ENCODE measurements at places on chromosomes 7 and 10.

DNA sequence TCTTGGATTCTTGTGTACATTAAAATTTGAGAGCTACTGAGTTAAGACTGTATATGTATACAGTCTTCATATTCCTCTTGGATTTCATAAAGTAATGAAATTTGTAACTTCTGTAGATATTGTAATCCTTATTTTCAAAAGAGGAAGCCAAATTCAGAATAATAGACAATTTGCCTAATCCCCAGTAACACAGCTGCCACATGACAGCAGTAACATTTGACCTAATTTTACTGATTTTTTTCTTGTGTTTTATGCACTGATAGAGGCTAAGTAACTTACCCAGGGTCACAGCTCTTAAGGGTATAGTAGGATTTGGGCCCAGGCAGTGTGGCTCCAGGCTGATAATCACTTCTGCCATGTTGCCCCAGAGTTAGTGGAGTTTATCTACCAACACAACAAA, 40.4 kb upstream of the IL6 start:
- no peak for DNase-seq

DNA sequence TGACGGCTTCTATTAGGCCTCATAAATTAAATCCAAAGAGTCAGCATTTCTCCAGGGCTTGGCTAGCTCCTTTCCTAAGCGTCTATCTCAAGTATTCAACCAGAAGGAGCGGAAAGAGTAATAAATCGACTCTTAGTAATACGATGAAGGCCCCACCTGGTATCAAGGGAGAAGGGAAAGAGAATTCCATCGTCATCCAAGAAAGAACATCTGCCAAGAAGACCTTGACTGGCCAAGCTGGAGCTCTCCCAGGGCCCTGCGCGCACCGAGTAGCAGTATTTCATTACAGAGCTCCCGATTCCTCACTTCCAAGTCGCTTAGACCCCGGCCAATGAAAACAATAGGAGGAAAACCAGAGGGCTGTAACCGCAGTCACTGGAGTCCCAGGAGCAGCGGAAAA, 178.0 kb upstream of the FRMD4A start:
- no peak for DNase-seq

GRCh38 chr10:106960812-106961211, 203.7 kb downstream of the SORCS1 start:
- no peak for DNase-seq

DNA sequence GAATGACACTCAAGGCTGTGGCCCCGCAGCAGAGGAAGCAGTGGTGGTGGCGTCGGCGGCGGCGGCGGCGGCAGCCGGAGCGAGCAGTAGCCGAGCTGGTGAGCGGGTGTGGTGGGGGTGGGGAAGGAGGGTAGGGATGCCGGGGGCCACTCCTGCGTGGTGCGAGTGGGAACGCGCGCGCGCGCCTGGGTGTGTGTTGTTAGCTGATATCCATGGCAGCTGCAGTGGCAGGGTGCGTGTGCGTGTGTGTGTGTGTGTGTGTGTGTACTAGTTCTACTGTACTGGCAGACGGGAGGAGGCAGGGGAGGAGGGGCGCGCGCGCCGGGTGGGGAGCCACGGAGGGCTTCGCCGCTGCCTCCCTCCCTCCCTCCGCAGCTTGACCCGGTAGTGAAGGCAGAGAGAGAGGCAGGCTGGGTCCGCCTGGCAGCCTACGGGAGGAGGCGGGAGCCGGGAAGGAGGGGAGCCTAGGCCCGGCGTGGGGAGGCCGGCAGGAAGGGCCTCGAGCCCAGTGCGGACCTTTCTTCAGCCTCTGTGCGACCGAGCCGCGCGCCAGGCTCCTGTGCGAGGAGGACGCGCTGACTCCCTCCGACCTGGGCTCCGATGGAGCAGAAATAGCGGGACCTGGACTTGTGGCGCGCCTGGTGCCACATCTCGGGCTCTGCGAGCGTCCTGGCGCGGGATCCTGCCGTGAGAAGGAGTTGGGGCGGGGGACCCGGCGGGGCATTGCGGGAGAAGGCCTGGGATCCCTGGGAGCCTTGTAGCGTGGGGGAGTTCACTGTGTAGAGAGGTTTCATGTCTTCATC, at the start of gene MAGI2:
Gene MAGI2, minus strand, starts transcription at position 110 of the 803 bp plus-strand sequence. CDS start 347 bp downstream, outside the sequence.
- DNase-seq = no peak

DNA sequence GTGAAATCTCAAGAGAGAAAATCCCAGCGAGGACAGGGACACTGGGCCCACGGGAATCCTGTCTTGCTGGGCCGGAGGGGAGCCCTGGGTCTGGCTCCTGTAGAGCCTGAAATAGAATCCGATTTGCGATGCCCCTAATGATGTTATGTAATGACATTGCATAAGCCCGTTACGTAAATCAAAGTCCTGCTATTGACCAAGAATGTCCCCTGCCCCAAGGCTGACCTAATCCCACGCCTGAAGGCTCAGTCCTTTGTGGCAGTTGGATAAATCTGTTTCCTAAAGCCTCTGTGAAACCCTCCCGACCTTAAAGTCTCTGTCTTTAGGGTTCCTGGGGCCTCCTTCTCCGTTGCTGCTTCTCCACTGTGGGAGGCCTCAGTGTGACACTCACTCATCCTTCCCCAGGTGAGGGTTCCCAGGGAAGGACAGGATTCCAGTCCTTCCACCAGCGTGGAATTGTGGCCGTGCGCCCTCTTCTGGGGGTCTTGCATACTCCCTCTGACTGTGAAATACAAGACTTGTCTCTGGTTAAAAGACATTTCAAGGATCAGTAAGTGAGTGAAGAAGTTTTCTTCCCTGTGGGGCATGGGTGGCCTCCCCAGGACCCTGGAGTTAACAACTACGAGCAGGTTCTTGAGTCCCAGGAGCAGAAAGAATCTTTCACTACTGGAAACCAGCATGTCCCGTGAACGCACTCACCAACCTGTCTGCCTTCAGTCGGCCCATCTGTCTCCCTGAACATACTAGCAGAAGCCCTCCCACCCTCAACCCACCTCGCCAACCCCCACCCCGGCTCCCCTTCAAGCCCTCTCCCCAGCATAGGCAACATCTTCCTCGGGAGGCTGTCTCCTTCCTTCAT, 19.8 kb downstream of the ZNF467 start:
- no peak for DNase-seq

DNA sequence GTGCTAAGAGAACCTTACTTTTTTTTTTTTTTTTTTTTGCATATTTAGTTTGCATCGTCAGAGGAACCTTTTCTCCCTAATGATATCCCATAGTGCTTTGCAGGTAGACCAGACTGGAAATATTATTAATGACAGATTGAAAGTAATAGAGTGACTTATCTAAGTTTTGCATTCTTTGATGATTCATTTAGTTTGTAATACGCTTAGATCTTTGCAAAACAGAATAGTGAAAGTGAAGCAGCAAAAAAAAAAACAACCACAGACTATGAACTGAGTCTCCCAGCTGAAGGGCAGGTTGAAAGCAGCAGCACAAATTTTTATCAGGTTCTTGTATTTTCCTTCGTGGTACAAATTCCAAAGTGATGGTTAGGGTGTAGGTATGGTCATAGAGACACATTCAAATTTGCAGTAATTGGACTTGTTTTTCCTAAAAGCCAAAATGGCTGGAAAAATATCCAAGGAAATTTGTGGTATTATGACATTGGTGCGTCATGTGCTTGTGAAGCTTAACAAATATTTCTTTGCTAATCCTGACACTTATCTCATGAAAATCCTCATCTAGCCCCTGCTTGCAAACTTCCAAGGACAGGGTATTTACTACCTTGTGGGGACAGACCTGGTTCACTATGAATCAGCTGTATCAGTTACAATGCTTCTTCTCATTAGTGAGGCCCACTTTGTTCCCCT, 81.8 kb upstream of the CREB5 start:
- DNase-seq = no peak

- DNase-seq = no peak
Observed at GRCh38 chr7:117728890-117729624, 144.2 kb downstream of the CTTNBP2 start.

DNA sequence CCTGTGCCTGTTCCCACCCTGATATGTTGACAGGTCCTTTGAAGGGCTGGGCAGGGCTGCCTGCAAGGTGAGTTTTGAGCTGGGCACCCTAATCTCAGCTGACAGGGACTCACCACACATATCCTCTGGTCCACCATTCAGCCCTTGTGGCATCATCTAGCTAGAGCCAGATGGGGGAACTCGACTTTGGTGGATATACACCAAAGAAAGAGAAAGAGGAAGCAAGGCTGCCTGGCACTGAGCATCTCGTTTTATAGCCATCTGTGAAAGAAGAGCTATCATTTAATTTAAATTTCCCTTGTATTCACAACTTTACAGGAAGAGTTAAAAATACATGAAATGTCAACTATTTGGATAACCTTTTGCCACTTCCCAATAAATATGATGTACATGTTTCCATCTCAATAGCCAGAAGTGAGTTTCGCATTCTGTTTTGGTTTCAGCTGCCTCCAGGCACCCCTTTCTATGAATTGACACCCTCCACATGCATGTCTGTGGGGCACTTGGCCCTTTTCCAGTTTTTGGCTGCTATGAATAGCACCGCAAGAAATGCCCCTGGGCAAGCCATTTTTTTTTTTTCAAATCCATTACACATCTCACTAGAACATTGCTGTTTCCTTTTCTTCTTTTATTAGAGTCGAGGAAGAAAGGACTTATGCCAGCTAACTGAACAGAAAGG, 22.9 kb upstream of the GRB10 start:
- DNase-seq = no peak

- DNase-seq = no peak
Observed at GRCh38 chr7:156661637-156662036, 21.1 kb downstream of the RNF32 start.

DNA sequence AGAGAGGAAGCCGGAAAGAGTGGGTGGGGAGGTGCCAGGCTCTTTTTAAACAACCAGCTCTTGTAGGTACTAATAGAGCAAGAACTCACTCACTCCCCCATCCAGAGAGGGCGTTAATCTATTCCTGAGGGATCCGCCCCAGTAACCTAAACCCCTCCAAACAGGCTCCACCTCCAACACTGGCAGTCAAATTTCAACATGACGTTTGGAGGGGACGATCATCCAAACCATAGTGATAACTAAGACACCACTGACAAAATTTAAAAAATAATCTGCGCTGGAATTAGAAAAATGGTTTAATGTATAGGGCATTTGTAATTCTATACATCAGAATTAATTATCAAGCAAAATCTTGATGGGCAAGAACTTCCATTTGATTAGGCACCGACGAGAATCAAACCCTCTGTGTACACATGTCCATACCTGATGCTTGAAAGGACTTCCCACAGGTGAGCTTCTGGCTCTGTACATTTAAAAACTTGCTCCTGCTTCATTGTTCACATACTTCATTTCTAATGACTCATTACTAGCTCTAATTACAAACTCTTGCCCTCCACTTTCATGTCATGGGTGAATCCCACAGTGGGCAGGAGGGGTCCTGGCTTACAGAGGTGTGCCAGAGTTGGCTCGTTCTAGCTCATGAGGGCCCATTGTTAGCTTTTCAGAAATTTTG, 20.6 kb upstream of the KDM7A start:
- no peak for DNase-seq

GRCh38 chr10:32446536-32447406, 831 bp downstream of the CCDC7 start:
- DNase-seq = no peak

GRCh38 chr7:90594751-90595317, 1.3 kb upstream of the CDK14 start:
- no peak for DNase-seq

DNA sequence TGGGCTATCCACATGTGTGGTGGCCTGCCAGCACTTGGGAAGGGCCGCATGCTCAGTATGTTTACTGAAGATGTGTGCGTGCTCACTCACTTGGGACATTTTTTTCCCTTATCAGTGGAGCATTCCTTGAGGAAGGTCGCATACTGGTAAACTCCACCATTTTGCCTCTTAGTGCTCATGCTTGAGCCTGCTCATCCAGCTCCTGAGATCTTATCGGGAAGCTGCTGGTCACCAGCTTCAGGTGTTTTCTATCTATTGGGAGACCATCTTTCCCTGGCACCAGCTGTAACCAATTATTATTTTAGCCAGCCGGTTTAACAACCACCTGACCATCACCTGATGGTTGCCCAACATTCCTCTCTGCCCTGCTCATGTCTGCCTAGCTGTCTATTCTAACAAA, 35.0 kb upstream of the TRIM24 start:
- no peak for DNase-seq

- DNase-seq = no peak
Observed at GRCh38 chr7:3649678-3650440, 348.8 kb downstream of the SDK1 start.

- DNase-seq = no peak
Observed at GRCh38 chr7:128192497-128193142, 48.5 kb upstream of the LEP start.

- DNase-seq = no peak
Observed at GRCh38 chr10:50885097-50885859, at the start of gene A1CF. Gene A1CF, minus strand, starts transcription at chr10:50885627. Its CDS starts 25,687 bp downstream, at chr10:50859940.

DNA sequence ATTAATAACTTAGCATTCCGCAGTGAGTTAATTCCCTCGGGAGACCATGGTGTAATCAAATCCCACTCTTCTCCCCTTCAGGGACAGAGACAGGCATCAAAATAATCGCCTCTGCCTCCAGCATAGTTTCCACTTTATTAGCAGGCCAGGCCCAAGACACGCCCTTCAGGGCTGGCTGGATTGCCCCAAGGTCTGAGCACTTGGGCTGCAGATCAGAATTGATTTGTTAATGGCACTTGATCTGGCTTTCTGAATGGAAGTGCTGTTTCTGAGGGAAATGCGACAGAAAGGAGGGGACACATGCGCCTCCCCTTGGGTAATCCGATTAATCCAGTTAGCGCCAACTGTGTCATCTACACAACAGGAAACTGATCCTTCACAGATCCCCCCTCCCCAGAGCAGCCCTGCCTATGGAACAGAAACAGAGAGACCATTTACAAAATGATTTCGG, 15.6 kb downstream of the CHAT start:
- DNase-seq = no peak

GRCh38 chr7:41977151-41977651, 259.8 kb downstream of the GLI3 start:
- DNase-seq = no peak

- DNase-seq = no peak
Observed at GRCh38 chr7:31192986-31193385, 140.9 kb downstream of the ADCYAP1R1 start.

DNA sequence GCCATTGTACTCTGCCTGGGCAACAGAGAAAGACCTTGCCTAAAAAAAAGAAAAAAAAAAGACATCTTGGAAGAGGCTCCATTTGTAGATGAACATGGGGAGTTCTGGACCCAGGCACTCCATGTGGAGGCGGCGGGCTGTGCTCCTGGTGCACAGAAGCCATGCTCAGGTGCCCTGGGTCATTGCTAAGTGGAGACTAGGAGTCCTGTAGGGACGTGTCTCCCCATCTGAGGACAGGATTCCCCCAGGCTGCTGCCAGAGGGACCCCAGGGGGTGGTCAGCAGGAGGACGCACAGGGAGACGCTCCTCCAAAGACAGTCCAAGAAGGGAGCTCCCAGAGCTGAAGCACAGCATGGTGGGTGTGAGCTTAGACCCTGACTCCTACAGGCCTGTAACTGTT, 34.3 kb downstream of the SBDS start:
- no peak for DNase-seq

- no peak for DNase-seq
Observed at GRCh38 chr7:154947604-154948003, 55.3 kb downstream of the PAXIP1 start.

DNA sequence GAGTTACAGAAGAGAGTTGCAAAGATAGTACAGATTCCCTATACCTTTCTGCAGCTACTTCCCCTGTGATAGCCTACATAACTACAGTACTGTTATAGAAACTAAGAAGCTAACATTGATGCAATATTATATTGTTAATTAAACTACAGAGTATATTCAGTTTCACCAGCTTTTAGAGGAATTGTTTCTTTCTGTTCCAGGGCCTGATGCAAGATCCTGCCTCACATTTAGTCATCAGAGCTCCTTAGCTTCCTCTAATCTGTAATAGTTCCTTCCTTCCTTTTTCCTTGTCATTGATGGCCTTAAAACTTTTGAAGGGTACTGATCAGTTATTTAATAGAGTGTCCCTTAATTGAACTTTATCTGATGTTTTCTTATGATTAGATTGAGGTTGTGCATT, 56.8 kb downstream of the SDHAF3 start:
- no peak for DNase-seq

Data from stimulated activated CD8-positive, alpha-beta memory T cell treated with anti-CD3 and anti-CD28 coated beads, Interleukin-7, amount 100 ng/mL, for 1 hour (primary cell).